Effector memory CD4-positive, alpha-beta T cell (primary cell): ENCODE measurements at places on chromosomes 4 and X.

- no peak for DNase-seq
These were observed 378.5 kb upstream of the MAD2L1 start for GRCh38 chr4:120445186-120445585.

DNA sequence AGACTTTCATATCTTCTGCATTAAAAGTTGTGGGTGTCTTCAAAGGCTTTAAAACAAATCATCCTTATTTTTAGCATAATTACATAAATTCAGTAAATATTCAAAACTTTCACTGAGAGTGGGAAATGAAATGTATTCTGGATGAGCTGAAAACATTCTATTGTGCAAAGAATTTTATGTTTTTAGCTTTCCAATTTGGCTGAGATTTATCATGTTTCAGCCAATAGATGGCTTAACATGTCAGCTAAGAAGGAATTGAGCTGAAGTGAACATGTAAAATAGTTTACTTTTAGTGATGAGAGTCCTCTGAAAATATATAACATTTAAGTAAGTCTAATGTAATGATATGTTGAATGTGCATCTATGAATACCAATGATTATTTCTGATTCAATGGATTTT lies 213.5 kb upstream of the GIMD1 start:
- DNase-seq = no peak

DNA sequence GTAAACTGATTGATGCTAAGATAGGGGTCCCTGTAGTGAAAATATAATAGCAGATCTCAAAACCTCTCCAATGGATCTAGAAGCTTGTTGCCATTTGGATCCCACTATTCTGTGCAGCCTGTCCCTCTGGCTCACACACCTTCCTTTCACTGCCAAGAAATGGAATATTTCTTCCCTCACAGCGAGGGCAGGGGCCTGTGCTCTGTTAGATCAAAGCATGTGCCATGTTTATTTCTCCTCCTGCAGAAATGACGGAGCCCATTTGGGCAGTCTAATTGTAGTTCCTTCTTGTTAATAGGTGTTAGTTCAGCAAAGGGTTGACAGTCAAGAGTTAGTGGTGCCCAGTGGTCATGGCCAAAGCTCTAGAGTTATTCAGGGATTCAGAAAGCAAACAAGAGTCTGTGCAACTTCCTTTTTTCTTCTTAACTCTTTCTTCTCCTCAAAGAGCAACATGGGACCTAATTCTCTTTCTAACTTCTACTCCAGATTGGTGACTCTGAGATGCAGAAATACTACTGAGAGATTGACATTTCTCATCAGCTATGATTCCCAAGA lies 106.8 kb downstream of the STOX2 start:
- DNase-seq = no peak

DNA sequence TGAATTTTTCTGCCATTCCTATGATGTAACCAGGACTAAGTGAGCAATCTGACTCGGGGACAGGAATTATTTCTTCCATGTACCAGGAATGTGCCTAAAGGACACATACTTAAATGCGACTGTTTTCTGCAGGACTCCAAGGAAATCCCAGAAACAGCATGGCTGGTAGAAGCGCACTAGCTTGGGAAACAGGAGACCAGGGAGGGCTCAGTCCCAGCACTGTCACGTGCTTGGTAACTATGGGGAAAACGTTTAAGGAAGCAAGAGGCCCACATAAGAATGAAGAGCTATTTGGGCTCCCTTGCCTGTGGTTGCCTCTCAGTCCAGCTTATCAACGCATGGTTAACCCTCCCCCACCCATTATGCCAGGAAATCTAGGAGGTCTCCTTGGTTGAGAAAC lies 19.6 kb downstream of the MPP1 start:
- no peak for DNase-seq

- DNase-seq = no peak
These were observed 19.0 kb downstream of the CXXC4 start for GRCh38 chr4:104475652-104476051.

- no peak for DNase-seq
These were observed 7.0 kb downstream of the SFRP2 start for GRCh38 chr4:153781717-153782416.

GRCh38 chrX:53356186-53356585 lies 66.3 kb downstream of the SMC1A start:
- no peak for DNase-seq

- DNase-seq = no peak
These were observed 717.9 kb upstream of the AMOT start for GRCh38 chrX:113558576-113558975.

- no peak for DNase-seq
These were observed 6.4 kb downstream of the EDA2R start for GRCh38 chrX:66632473-66632872.

GRCh38 chr4:62080431-62080830 lies 880.3 kb downstream of the ADGRL3 start:
- DNase-seq = no peak

DNA sequence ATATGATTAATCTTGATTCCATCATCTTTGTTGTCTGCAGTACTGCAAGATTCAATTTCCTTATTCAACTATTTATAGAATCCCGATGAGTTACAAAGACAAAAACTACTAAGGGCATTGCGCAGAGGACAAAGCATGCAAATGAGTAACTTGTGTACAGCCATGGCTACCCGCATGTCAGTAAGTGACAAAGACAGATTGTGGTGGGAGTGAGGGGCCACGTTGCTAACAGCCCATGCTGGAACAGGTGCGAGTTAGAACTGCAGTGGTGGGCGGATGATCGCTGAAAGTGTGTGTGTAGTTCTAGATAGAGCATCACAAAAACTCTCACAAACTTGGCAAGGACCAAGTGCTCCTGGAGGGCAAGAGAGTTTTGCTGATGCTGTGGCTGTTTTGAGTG lies 49.5 kb downstream of the ACOX3 start:
- no peak for DNase-seq

DNA sequence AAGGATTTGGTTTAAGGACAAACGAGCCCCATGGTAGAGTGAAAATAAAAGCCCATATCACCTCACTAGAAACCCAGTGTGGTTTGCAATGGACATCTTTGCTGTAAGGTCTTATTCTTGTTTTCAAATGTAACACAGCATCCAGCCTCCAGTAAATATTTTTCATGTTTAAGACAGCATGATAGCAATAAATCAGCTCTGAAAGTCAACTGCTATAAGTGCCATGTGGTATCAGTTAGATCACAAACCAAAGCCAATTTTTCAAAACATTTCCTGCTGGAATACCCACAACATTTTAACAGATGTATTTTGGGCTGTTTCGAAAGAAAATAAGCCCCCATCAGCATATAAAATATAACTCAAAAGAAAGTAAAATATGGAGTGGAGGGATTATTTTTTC lies 24.0 kb upstream of the SCML1 start:
- no peak for DNase-seq

- DNase-seq = peak; percentile 91
These were observed 3.2 kb upstream of the STIM2 start for GRCh38 chr4:26857278-26858034.

GRCh38 chr4:182918044-182918607 lies 940 bp upstream of the DCTD start:
- no peak for DNase-seq

DNA sequence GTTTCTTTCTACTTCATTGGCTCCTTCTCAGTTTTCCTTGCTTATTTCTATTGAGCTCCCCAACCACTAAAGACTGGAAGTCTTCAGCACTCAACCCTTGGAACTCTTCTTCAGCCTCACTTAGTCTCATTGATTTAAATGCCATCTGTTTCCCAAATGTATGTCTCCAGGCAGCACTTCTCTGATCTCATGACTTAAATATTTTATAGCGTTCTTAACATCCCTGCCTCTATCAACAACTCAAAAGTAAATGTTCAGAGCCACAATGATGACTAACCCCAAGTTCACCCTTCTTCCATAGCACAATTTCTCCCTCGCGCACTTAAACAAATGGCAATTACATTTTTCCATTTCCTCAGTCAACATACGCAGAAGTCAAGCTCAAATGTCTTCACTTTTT lies 1393.3 kb downstream of the ARAP2 start:
- no peak for DNase-seq

GRCh38 chr4:136731025-136731424 lies 801.3 kb downstream of the PCDH18 start:
- DNase-seq = no peak

- no peak for DNase-seq
These were observed 18.3 kb upstream of the CXCR3 start for GRCh38 chrX:71636438-71637252.

DNA sequence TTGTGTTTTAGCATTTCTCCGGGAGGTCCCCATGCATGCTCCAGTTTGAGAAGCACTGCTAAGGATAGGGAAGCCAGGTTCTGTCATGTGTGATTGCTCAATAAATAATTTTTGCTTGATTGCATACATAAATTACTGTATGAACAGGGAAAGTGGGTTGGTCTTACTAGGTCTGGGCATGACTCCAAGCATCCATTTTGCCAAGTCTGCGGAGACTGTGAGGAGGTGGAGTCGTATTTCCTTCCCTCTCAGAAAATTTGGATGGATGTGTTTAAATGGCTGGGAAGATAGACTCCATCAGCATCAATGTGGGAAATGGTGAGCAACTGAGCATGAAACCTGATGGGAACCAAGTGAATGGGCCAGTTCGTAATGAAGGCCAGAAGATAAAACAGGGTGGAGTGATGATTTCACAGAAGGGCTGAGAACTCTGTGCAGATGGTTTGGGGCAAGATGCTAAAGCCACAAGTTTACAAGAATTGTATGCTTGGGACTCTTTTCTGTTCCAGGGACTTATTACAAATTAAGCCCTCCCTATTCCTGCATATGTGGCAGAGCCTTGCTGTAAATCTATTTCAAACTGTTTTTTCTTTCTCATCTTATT lies 84.1 kb downstream of the NHS start:
- DNase-seq = no peak

GRCh38 chr4:69524706-69525105 lies 29.0 kb upstream of the UGT2B4 start:
- no peak for DNase-seq

GRCh38 chrX:96102997-96103396 lies 581.6 kb upstream of the DIAPH2 start:
- no peak for DNase-seq

GRCh38 chrX:37875675-37876074 lies 28.3 kb upstream of the DYNLT3 start:
- DNase-seq = no peak

DNA sequence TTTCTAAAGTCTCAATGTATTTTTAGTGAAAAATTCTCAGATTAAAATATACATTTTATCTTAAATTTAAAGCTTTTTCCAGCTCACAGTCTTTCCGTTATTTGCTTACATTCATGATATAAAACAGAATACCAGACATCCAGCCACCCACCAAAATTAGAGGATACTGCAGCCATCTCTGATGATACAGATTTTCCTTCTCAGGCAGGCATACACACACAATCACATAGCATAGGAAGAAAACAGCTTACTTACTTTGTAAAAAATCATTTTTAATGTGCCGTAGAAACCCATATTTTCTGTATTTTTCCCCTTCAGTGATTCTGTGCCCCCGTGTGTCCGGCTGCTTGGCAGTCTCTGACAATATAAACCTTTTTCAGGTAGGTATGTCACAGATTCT lies 183.7 kb downstream of the FBXW7 start:
- no peak for DNase-seq

GRCh38 chrX:129940721-129941120 lies 34.8 kb downstream of the UTP14A start:
- DNase-seq = no peak

DNA sequence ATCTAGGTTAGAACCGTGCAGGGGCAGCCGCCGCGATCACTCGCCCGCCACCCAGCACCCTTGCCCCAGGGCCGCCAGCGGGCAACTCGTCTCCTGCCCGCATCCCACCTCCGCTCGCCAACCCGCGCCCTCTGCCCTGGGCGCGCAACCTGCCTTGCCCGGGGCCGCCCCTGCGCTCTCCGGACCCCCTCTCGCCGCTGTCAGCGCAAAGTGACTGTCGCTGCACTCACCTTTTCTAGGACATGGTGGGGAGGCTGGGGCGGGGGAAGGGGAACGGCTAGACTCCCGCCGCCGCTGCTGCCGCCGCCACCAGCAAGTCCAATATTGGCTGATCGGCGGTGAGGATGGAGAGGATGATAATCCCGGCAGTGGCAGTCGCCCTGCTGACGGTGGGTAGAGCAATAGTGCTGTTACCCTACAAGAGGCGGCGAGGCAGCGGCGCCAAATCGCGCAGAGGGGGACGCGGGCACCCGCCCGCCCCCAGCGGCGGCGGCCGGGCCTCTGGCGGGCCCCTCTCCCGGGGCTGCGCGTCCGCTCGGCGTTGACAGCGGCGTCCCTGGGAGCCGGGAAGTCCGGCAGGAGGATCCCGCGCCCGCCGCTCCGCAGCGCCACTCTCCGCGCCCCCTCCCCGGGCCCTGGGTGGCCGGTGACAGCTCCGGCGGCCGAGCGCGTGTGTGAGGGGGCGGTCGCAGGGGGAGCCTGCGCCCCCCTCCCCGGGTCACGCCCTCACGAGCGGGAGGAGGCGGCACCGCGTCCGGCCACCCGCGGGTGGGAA lies 2.3 kb upstream of the NR3C2 start:
- DNase-seq = peak; percentile 27

DNA sequence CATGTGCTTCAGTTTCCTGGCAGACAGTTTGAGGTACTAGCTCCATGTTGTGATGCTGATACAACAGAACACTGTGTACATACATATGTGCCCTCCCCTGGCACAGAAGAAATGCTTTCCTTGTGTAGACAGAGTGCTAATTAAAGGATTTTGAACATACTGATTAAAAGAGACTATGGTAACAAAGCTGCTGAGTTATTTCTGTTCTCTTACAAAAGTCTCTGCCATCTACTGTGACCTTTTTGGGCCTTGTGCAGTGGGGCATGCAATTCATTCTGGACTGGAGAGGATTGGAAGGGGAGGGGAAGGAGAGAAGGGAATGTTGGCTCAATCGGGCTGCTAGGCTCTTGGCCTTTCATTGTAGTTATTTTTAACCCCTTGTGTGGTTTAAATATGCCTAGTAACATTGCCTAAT lies 6.0 kb downstream of the PDLIM5 start:
- DNase-seq = no peak

DNA sequence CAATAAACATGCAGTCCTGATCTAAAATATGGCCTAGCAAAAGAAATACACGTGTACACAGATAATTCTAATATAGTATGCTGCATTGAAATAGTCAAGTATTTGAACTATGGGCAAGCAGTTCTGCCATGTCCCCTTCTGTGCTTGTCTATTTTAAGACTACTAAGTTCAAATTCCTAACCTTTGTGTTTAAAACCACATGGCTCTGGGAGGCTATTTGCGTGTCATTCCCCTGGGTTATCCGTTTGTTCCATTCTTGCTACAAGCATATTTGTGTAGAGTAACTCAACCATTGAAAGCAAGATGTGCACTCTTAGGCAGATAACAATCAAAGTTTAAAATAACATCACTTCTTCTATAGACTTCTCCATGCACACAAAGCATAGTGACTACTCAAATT lies 25.4 kb upstream of the TBC1D1 start:
- no peak for DNase-seq
